ENCODE measurements at places on chromosomes 7 and 10. TPM values are rescaled to one million over a fixed set of nuclear protein-coding genes. Genes with fewer than 3 reads are reported as not detected.

The GRID1 gene
- total RNA-seq = 0.06 TPM

The LRRC18 gene
- total RNA-seq = not detected

The ANKRD22 gene
- not detected for total RNA-seq

The UNCX gene
- total RNA-seq = not detected

The OR9A2 gene
- total RNA-seq = not detected

The TMEM176A gene
- total RNA-seq = 153 TPM

The TFEC gene
- total RNA-seq = 4.3 TPM

The CRHR2 gene
- total RNA-seq = not detected

The GOT1 gene
- 515 TPM for total RNA-seq

The NUTM2D gene
- 6.4 TPM for total RNA-seq

The CHST15 gene
- 11.9 TPM for total RNA-seq

The PLXNA4 gene
- 18.4 TPM for total RNA-seq

The FOXP2 gene
- 2.0 TPM for total RNA-seq

The NUTM2A gene
- 2.6 TPM for total RNA-seq

The PRLHR gene
- not detected for total RNA-seq

The LIPN gene
- not detected for total RNA-seq

The PODXL gene
- total RNA-seq = 61.6 TPM

The RNF133 gene
- 0.26 TPM for total RNA-seq

The PNLIPRP1 gene
- total RNA-seq = not detected

The AP3M1 gene
- 29.5 TPM for total RNA-seq

The NCF1 gene
- total RNA-seq = 2.9 TPM

The NACAD gene
- 4.8 TPM for total RNA-seq

The LLCFC1 gene
- total RNA-seq = not detected

The GSDME gene
- total RNA-seq = 5.1 TPM

The FAM25G gene
- not detected for total RNA-seq

The GPNMB gene
- 190 TPM for total RNA-seq

The NKX6-2 gene
- not detected for total RNA-seq

The CREB5 gene
- 9.9 TPM for total RNA-seq

The UPK3BL2 gene
- 6.2 TPM for total RNA-seq

The C10orf143 gene
- 1.7 TPM for total RNA-seq

The ACHE gene
- 21.5 TPM for total RNA-seq

The GPR15LG gene
- total RNA-seq = not detected

The ANKRD61 gene
- total RNA-seq = not detected

The AKR1C4 gene
- total RNA-seq = not detected

The SFR1 gene
- 7.4 TPM for total RNA-seq

The DGKB gene
- 1.1 TPM for total RNA-seq

The HSPA12A gene
- total RNA-seq = 13.1 TPM

The NPC1L1 gene
- total RNA-seq = 0.06 TPM

The CYP2E1 gene
- 1.1 TPM for total RNA-seq

The FGFR2 gene
- 5.8 TPM for total RNA-seq

The GPR141 gene
- total RNA-seq = 0.66 TPM

The GPR37 gene
- total RNA-seq = not detected

The EGR2 gene
- 1.4 TPM for total RNA-seq

The SCIN gene
- 0.14 TPM for total RNA-seq

The CFAP46 gene
- 1.8 TPM for total RNA-seq

The PLAU gene
- 7.1 TPM for total RNA-seq

The ARL4A gene
- 12.9 TPM for total RNA-seq

The NPSR1 gene
- not detected for total RNA-seq

The GALNT11 gene
- 23.5 TPM for total RNA-seq

The ZNF467 gene
- total RNA-seq = 10.4 TPM

The IGF2BP3 gene
- total RNA-seq = 0.22 TPM

The ANKRD2 gene
- 9.9 TPM for total RNA-seq

The PRKAR2B gene
- total RNA-seq = 42.0 TPM

The TMUB1 gene
- total RNA-seq = 36.4 TPM

The HERC4 gene
- total RNA-seq = 37.0 TPM

Measured in right cardiac atrium (tissue), 5 donors.